ENCODE measurements at places on chromosomes 2 and 18.

GRCh38 chr2:160730296-160730995 lies 236.8 kb upstream of the RBMS1 start:
- DNase-seq = no peak

DNA sequence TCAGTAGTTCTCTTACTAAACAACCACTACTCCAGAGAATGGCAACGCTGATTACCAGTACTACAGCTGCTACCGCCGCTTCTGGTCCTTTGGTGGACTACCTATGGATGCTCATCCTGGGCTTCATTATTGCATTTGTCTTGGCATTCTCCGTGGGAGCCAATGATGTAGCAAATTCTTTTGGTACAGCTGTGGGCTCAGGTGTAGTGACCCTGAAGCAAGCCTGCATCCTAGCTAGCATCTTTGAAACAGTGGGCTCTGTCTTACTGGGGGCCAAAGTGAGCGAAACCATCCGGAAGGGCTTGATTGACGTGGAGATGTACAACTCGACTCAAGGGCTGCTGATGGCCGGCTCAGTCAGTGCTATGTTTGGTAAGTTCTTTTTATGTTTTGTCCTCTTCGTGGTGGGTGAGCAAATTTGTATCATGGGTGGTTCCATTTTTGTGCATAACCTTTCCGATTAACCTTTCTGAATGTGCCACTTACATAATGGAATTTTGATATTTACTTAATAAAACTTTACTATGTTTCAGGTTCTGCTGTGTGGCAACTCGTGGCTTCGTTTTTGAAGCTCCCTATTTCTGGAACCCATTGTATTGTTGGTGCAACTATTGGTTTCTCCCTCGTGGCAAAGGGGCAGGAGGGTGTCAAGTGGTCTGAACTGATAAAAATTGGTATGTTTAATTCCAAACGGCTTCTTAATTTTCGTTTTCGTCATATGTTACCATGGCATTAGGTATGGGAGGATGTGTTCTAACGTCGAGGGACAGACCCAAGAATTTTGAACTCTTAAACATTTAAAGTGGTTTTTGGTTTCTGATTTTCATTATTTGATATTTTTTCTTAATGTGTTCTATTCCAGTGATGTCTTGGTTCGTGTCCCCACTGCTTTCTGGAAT lies 1.3 kb downstream of the SLC20A1 start:
- peak; percentile 54 for DNase-seq

DNA sequence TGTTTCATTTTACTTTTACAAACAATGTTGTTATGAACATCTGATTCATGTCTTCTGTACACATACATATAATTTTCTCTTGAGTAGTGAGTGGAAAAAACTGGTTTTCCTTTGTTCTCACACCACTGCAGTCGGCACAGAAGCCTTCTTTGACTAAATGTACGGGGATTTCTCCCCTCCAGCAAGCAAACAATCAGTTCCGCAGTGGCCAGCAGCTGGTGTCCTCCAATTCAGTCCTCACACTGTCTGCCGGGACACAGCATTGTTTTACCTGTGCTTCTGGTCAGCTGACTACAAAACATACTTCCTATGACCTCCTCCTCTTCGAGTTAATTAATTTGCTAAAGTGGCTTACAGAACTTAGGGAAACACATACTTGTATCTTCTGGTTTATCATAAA lies 202.8 kb downstream of the WDR7 start:
- DNase-seq = no peak

DNA sequence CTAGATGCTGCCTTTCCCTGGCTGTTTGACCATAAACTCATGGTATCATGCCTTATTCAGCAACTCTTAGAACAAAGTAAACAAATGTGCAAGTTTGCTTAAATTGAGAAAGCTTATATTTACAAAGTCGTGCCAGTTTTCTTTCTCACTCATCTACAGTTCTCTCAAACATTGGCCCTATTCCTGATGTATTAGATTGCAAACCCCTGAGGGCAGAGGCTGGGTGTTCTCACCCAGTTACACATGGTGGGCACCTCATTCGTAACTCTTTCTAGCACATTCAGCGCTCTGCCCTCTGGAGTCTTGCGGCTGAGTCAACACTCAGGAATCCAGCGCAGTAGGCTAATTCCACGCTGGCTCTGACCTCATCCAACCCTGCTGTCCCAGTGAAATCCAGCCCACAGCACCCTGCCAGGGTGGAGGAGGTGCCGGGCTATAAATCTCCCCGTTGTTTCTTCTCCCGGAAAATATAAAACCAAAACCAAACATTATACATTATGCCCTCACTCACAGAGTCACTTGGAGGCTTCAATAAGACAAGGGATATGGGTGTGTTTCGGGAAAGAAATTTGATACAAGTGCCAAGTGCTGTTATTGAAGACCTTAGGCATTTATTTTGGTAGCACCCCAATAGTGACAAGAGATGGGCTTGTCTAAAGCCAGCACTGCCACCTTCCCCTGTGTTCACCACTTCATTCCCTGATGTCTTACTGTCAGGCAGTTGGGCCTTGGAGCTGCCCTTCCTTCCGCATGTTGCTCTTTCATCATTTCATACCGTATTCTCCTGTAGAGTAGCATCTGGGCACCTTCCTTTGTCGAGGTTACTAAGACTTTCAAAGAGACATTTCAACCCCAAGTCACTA lies 287.4 kb downstream of the PRKCE start:
- no peak for DNase-seq

- no peak for DNase-seq
Observed at GRCh38 chr2:217958884-217959225, 43.9 kb downstream of the TNS1 start.

GRCh38 chr2:108436976-108437375 lies 12.0 kb upstream of the GCC2 start:
- DNase-seq = no peak

GRCh38 chr2:33069894-33070651 lies 123.3 kb downstream of the LTBP1 start:
- no peak for DNase-seq

DNA sequence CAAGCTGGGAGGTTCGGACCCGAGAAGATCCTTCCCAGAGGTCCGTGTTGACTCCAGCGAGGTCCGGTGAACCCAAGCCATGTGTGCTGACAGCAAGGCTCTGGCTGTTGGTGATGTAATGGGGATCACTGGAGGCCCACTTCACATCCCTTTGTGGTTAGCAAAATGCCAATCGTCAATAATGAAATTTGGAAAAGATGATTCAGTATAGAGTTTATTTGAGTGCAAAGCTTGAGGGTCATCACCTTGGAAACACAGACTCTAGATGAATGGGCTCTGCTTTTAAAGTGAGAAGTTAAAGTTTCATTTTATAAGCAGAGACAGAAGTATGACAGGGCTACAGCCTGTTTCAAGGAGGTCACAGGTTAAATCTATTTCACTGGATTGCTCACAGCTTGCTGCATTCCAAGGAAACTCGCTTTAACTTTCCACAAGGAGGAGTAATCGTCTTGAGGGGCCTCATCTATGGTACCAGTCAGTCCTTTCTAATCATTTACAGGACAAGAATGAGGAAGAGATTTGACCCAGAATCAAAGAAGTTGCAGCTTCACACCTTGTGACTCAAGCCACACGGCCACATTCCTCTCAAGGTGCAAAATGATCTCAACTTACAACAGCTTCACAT lies 140.5 kb downstream of the TPO start:
- no peak for DNase-seq

- no peak for DNase-seq
Observed at GRCh38 chr2:65281627-65282351, 54.2 kb downstream of the ACTR2 start.

- no peak for DNase-seq
Observed at GRCh38 chr2:164824872-164825271, 16.8 kb downstream of the COBLL1 start.

- DNase-seq = peak; percentile 62
Observed at GRCh38 chr2:195343540-195343939, 313.5 kb upstream of the SLC39A10 start.

DNA sequence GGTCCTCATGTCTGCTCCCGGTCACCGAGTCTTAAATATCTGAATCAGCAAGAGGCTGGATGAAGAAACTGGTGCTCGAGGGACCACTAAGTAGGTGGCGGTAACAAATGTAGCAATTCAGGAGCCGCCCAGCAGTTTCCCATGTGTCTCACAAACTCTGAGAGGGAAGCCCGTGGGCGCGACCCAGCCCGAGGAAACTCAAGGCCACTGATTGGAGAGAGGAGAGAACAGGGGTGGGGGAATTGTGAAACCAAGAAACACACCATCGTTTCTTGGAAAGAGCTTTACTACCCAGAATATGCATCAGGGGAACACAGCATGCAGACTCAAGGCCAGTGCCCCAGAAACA lies 10.8 kb downstream of the MLPH start:
- DNase-seq = no peak

DNA sequence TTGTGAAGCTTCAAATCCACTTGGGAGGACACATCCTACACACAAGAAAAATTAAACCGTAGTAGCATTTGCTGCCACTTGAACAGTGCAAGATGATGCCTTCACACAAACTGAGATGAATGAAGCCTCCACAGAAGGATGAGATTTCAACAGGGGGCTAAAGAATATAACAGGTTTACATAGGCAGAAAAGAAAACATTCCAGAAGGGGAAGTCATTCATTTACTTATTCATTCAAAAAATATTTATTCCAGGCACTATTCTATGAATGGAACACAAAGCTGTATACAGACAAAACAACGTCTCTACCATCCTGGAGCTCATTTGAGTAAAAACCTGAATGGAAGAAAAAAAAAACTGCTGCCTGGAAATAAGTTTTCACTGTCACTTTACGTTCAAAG lies 170.5 kb downstream of the CDH20 start:
- no peak for DNase-seq

DNA sequence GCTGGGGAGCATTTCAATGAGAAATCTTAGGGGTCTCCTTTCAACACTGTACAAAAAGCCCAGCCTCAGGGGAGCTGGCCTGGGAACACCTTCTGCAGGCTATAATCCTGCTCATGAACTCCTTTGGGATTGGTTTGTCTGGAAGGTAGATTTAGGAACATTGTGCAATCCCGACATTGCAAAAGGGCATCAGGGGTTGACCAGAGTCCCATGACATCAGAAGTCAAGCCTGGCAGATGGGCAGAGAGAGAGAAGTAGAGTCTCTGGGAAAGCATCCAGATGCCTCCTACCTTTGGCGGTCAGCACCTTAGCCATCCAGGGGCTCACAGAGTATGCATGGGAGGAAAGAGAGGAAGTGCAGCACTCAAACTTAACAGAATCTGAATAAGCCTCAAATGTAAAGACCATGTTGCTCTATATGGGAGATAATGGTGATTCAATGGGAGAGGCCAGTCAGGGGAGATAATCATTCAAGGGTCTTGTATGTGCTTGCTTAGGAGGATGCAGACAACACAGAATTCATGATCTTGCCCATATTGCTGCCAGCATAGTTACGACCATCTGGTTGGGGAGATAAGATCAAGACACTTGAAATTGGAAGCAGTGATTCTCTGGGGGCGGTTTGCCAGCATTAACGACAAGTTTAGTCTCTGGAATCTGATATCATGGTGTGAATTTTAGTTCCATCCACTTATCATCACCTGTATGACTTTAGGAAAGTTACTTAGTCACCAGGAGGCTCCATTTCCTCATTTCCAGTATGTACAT lies 58.3 kb upstream of the UPP2 start:
- DNase-seq = no peak

DNA sequence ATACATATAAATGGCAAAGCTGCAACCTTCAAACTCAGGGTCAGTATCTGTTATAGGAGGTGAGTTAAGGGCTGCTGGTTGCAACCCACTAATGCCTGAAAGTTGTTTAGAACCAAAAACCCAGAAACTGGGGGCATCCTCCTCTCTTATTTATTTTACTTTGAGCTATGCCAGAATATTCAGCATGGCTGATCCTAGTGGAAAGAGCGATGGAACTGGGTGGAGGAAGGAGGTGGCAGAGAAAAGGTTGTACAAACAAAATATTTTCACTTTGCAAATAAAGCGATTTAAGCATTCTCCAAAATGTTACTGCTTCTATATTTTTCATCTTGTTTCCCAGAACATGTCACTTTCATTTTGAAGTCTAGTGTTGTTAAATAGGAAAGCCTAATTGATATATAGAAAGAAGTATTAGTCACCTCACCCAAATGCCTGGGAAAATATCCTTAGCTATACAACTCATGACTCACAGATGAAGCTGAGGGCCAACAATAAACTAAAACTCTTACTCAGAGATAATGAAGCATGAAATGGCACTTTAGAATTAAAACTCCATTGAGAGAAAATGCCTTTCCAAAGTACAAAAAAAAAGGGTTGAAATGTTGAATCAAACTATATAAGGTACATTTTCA lies 251.4 kb upstream of the UBE2E3 start:
- no peak for DNase-seq

GRCh38 chr2:213932-214693 lies 49.7 kb downstream of the SH3YL1 start:
- DNase-seq = no peak

- DNase-seq = no peak
Observed at GRCh38 chr2:172147944-172148650, 45.4 kb upstream of the DLX2 start.

DNA sequence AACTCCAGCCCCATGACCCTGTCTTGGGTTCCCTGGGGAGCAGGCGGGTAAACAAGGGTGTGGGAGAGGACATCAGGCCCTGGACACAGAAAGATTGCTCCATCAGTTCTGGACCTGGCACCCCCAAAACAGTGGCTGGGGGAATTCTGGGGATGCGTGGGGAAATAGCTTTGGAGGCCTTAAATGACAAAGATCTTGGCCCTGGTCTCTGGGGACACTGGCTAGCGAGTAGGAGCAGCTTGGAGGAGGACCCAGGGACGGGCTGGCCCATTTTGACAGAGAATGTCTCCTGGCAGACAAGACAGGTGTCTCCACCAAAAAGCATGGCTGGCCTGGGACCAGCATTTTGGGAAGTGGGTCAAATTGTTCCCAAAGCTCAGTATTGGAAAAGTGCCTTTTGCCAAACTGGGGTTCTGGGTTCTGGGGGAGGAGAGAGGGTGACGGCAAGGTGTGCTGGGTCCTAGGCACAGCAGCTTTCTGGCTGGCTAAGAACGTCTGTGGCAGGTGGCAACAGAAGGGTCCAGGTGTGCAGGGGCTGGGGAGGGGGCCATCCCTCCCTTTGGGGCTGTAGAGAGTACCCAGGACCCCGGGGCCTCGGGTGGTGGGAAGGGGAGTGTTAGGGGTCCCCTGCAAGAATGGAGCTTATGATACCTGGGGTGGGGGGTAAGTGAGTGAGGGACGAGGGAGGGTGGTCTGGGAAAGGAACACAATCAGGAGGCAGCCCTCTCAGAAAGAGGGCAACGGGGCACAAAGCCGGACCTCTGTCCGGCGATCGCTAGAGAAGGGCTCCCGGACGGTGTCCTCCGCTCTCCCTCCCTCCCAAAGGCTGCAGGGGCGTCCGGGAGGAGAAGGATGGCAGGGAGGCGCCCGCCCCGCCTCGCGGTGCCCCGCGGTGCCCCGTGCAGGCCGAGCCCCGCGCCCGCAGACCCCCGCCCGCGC lies 556 bp downstream of the CYRIA start:
- DNase-seq = no peak

Data from OCI-M1 (cell line).